Astrocyte of the hippocampus (primary cell): ENCODE measurements at places on chromosomes 3 and 15.

DNA sequence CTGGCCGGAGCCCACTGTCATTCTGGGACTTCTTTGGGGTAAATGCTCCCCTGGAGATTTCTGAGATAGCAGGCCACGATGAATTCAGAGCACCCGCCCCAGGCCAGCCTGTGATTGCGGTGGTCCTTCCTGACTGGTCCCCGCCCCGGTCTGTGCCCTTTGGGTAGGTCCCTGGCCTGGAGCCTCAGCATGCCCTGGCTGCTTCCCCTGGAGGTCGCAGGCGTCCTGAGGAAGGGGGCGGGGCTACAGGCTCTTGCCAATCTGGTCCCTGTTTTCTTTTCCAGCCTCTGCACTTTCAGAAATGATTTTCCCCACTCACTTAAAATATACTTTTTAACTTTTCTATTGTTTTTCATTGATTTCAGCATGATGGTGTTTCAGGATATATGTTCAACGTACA, 250.2 kb upstream of the ATP10A start:
- no peak for DNase-seq

- DNase-seq, result no peak
These were observed 138.8 kb downstream of the MYLK start for GRCh38 chr3:123745184-123745855.

DNA sequence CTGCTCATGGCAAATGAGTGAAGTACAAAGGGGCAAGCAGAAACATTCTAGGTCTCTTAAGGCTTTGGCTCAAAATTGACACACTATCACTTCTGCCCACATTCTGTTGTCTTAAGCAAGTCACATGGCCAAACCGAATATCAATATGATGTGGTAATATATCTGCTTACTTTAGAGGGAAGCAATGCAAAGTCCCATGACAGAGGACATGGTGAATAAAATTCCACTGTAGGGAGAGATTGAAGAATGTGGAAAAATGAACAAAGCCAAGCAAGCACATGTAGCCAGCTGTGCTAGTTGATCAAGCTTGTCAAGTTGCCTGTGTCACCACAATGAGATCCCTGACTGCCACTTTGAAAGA, 11.2 kb upstream of the TBC1D5 start:
- DNase-seq, result no peak

- DNase-seq, result peak; percentile 53
These were observed 120.4 kb downstream of the GABRG3 start for GRCh38 chr15:27091270-27091940.

DNA sequence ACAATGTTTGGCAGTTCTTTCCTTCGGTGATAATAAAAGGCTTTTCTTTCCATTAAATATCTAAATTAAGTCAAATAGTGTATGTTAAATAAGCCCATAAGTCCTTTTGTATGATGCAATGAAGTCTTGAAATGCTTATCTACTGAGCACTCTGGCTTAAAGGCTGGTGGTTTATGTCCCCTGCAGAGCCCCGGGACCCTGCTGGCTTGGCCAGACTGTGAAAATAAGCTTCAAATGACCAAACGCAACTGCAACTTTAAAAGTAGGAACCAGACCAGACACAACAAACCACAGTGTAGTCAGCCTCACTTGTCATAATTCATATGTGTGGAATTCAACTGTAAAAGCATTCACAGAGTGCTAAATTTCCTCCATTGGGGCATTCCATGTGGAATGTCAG, 72.5 kb downstream of the FOXP1 start:
- peak; percentile 93 for DNase-seq

DNA sequence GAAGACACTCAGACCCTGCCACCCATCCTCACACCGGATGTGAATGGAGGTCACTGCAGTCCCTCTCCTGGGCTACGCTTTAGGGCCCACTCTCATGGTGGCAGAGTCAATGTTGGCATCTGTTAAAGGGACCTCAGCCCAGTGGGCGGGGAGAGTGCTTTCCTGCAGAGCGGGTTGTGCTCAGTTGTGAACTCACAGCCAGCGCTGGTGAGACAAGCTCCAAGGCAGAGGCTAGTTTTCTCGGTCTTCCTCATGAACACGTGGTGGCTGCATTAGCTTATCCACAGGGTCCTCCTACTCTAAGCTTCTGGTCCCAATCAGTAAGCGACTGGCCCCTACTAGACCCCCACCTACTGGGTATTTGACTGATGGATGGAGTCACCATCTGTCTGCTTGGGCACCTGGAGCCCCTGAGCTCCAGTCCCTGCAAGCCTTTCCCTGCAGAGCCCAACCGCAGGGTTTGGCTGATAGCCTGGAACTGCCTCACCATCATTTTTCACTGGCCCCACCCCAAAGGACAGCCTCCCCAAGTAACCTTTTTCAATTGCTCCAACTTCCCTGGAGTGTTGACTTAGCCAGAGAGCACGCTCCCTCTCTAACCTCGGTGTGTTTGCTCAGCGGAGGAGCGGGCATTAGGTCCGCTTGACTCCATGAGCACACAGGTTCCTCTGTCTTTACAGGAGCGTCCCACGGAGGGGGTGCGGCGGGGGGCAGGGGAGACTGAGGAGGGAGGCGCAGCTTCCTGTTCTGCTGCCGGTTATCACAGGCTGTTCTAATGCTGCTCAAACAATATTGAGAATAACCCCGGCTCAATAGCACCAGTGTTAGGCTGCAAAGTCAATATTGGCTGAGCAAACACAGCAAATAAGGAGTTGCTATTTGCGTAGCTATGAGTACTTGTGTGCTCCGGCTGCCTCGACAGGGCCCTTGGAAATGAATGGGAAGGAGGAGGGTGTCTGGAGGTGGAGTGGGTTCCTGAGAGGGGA, 141.7 kb downstream of the RPLP1 start:
- DNase-seq, result peak; percentile 94

- peak; percentile 70 for DNase-seq
These were observed at the start of gene PCOLCE2 for GRCh38 chr3:142888481-142889211. Gene PCOLCE2 (minus strand): TSS chr3:142889083. CDS start chr3:142888896, 187 bp downstream.

GRCh38 chr3:31947671-31948091, 33.4 kb downstream of the OSBPL10 start:
- DNase-seq, result no peak

DNA sequence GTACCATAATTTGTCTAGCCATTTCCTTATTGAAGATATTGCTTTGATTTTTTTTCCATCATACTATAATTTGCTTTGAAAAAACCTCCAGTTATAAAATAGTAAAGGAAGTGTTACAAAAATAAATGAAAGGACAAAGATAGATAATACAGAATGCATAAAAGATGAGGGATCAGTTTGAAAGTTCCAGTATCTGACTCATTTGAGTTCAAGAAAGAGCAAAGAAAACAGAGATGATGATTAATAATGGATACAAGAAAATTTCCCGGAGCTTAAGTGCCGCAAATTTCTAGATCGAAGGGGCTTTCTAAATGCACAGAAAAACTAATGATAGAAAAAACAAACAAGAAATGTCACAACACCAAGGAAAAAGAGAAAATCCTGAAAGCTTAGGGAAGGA, 4.3 kb downstream of the WDR48 start:
- DNase-seq, result no peak

DNA sequence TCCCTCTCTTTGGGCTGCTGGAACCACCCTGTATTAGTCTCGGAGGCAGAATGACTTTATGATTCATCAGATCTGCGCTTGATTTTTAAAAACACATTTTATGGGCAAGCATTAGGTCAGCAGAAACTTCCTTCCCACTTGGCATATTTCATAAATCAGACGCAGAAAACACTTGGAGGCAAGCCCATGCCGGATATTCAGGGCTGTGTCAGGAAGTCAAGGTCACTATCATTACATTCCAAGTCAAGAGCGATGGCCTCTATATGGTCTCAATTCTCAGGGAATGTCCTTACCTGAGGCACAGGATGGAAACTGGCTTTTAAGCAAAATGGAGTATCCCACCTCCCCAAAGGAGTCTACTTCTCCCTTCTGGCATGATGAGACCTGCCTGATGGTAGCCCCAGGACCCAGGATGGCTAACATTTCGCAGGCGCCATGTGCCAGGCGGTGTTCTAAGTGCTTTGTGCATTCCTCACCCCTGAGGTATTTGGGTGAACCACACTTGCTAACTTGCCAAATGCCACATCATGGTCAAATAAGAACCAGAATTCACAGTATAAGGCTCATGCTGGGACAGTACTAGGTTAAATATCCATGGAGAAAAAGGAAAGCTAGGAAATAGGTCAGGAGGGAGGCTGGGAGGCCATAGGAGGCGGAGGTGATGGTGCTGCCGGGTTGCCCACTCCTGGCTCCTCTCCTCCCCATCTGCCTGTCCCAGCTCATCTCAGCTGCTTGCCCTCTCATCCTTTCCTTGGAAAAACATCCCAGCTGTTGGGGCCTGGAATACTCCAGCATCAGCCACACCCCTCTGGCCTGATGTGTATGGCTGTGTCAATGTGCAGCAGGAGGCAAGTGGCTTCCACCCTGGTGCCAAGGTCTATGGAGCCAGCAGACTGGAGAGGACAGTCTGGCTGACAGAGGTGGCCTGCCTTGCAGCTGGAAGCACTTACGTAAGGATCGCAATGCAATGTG, 18.8 kb downstream of the BCL2L10 start:
- peak; percentile 96 for DNase-seq

GRCh38 chr15:51092480-51093040, 2.1 kb downstream of the TNFAIP8L3 start:
- no peak for DNase-seq

DNA sequence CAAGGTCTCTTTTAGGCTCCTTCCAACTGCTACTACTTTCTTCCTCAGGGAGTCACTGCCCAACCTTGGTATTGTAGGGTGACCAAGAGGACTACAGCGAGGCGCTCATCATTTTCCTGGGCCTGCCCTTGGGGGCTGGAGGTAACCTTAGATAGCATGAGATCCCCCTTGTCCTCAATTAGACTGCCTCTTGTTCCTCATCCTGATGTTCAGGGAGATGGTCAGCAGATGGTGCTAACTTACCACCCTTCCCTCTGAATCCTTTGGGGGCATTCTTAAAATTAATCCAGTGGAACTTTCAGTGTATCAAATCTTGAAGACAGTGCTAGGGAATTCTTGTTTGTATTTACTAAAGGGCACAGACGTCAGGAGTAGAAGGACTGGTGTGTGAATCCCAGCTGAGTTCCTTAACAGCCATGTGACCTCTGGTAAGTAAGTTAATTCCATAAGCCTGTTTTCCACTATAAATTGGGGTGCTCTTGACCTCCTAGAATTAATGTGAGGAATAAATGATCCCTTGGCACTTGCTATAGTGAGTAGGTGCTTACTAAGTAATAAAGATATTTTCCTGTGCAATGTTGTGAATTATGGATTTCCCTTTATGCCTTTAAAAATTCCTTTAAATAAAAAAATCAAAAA, 4.1 kb upstream of the CLPX start:
- peak; percentile 75 for DNase-seq

DNA sequence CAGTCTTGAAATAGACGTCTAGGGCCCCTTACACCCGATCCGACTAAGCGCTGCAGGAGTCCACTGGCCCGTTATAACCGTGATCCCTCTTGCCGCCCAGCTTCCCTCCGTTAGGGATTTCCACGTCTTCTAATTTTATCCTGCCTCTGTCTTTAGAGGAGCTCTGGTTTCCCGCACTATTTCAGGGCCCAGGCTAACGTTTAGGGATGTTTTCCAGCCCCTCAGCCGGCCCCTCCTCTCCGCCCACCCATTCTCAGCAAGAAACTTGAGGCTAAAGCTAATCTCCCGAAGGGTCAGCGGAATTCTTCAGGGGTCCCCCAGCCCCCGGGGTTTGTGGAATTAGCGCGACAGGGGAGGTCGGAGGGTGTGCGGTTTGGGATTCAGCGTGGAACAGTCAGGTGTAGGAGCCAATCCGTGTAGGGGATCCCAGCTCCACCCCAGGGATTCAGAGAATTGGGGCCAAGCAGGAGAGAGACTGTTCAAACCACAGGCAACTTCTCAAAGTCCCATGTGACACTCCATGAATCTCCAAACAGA, 1.6 kb downstream of the PTX3 start:
- no peak for DNase-seq
